ENCODE measurements at places on chromosomes 2 and 18.
A peak's percentile ranks its signal among the peaks of the same experiment; 100 is the strongest.

GRCh38 chr2:194564422-194564821 is 1092.6 kb upstream of the SLC39A10 start:
- no peak for DNase-seq

- no peak for DNase-seq
These were observed 8.8 kb downstream of the NR4A2 start for GRCh38 chr2:156323754-156324153.

DNA sequence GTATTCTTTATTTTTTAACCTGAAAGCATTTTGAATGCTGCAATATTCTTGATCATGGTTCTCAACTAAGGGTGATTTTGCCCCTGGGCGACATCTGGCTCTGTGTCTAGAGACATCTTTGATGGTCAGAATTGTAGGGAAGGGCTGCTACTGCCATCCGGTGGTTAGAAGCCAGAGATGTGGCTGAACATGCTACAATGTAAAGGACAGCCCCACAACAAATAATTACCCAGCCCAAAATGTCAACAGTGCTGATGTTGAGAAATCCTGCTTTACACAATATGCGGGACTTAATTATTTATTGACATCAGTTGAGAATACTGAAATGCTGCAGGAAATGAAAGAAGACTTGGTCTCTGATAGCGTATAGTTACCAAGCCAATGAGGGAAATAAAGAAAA is 37.5 kb upstream of the SERPINB2 start:
- DNase-seq, result peak; percentile 88

- DNase-seq, result no peak
These were observed 102.5 kb downstream of the EVA1A start for GRCh38 chr2:75458201-75458600.

- DNase-seq, result no peak
These were observed 702.2 kb downstream of the ERBB4 start for GRCh38 chr2:211836409-211836808.

DNA sequence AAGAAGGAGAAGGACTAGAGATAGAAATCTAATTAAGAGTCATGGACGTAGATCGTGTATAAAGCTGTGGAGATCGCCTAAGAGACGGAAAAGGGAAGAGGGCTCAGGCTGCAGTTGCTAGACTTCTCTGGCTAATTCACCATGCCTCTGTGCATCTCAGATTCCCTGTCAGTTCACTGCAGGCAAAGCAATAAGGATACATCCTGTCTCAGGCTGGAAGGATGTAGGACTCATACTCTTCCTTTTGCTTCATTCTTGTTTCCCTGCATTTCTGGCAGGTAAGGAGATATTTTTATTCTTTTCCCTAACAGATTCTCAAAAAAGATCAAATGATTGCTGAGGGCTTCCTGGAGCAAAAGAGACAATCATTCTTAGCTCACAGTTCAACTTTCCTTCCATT is 112.5 kb downstream of the AP1S3 start:
- DNase-seq, result no peak

GRCh38 chr18:55097456-55098170 is 138.4 kb upstream of the CCDC68 start:
- DNase-seq, result no peak

DNA sequence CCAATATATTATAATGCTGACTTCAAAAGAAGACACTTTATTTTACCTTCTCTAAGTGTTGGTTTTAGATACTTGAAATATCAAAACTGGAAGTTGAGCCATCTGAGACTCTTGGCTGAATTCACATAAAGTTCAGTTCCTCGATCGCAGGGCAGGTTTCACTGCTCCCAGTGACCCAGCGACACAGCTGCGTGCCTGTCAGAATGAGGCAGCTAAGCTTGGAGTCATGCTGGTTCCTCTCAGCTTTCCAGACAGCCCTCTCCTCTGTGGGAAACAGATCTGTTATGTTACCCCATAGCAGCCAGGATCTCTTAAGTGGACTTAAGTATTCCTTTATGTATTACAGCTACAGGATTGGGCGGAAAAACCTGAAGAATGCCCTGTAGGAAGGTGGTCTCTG is 142.8 kb upstream of the ALPP start:
- DNase-seq, result no peak

DNA sequence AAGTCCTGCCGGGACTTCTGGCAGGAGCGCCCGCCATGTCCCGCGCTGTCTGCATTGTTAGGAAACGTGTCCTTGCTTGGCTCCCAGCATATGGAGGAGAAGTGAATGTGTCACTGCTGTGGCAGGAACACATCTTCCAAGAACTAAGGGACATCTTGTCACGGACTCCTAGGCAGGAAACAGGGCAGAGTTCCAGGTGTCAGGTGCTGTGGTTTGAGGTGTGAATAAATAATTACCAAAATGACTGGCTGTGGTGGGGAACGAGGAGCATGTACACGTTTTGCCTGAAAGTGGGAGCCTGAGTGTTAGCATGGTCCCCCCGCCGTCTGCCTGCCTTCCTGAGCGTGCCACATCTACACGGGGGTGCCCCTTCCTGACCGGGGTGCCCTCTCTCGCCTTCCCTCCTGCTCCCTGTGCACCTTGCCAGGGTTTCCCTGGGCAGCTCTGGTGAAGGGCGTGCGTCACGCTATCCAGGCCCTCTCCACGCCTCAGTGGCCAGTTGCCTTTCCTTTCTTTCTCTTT is 237.5 kb downstream of the LDLRAD4 start:
- DNase-seq, result no peak

- DNase-seq, result no peak
These were observed 35.6 kb downstream of the COA5 start for GRCh38 chr2:98572676-98573075.

GRCh38 chr2:75788902-75789301 is 78.2 kb upstream of the GCFC2 start:
- DNase-seq, result no peak

- DNase-seq, result no peak
These were observed 18.0 kb downstream of the PAX3 start for GRCh38 chr2:222280795-222281194.

- DNase-seq, result no peak
These were observed 68.6 kb downstream of the BARD1 start for GRCh38 chr2:214740867-214741395.

- DNase-seq, result no peak
These were observed 18.9 kb downstream of the SLC20A1 start for GRCh38 chr2:112664689-112665088.

- DNase-seq, result no peak
These were observed 91.5 kb downstream of the TEX51 start for GRCh38 chr2:126990200-126990599.

GRCh38 chr2:64173156-64174135 is 29.2 kb upstream of the PELI1 start:
- DNase-seq, result no peak

GRCh38 chr2:67792681-67793091 is 270.1 kb downstream of the C1D start:
- no peak for DNase-seq

- no peak for DNase-seq
These were observed 6.2 kb upstream of the GPR75 start for GRCh38 chr2:53865962-53866361.

DNA sequence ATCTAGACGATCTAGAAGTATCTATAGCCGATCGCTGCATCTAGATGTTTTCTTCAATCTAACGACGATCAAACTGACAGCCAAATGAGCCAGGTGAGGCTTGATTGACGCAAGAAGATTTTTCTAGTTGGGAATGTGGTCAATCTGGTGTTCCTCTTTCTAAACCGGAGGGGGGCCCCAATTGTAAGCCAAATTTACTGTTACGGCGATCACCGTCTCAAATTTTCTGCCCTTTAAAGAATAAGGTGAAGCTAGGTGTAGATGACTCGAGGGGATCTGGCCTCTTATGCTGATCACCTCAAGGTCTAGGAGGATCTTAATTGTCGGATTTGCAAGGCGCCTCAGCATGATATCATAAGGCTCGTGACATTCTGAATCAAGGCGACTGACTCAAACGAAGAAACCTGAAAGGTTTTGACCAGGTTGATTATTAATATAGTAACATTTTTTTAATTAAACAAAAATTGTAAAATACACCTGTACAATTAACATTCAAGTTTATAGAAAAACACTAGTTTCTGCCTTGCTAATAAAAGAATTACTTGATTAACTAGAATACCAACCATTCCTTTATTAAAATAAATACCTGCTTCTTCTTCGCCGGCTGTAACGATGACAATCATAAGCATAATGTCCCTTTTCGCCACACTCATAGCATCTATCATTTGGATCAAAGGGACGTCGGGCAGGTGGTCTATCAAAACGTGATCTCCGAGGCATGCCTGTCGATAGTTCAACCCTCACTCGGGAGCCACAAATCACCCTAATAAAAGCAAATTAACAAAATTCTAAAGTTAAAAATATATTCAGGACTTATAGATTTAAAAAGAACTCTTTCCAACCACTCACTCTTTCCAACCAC is 2.0 kb downstream of the SRSF7 start:
- DNase-seq, result peak; percentile 23

DNA sequence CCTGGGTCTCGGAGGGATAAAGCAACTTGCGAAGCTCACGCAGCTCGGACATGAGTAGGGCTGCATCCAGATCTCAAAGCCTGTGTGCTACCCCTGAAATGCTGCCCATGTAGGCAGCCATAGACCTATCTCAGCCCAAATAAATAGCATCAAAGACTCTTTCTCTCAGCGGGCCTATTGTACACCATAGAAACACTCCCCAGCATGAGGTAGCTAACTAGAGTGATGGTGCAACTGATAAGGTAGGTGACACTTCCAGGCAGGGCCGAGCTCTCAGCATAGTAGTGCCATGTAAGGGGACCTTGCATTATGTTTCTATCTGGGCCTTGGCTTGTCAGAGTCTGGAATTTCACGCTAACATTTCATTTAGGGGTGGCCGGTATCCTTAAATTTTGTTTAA is 52.4 kb downstream of the RABL2A start:
- DNase-seq, result no peak

DNA sequence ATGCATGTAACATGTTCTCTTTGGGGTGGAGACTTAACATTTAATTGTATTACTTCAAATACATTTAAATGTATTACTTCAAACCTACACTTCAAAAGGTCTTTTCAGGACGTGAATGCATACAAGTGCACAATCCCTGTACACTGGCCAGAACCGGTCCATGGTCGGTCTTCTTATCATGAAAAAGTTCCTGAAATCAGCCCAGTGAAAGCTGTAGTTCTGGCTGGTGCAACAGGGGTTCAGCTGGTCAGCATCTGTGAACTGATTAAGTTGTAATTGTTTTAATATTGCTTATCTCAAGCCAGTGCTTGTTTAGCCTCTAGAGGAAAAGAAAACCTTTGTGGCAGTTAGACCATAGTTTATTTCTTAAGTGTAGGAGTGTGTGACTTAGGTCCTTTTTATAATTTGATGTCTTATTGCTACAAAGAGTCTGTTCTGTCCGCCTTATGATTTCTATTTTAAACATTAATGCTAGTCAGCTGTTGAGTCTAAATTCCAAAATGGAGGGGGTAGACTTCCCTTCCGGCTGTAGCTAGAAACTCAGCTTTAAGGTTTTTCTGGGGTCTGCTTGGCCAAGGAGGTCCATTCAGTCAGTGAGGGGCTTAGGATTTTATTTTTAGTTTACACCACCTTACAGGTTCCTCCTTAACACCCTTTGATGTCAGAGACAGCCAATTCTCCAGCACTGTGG is 768 bp upstream of the CYBRD1 start:
- no peak for DNase-seq

GRCh38 chr18:27110319-27110718 is 74.8 kb downstream of the CHST9 start:
- no peak for DNase-seq

GRCh38 chr2:222318712-222319585 is 20.2 kb upstream of the PAX3 start:
- DNase-seq, result peak; percentile 51

DNA sequence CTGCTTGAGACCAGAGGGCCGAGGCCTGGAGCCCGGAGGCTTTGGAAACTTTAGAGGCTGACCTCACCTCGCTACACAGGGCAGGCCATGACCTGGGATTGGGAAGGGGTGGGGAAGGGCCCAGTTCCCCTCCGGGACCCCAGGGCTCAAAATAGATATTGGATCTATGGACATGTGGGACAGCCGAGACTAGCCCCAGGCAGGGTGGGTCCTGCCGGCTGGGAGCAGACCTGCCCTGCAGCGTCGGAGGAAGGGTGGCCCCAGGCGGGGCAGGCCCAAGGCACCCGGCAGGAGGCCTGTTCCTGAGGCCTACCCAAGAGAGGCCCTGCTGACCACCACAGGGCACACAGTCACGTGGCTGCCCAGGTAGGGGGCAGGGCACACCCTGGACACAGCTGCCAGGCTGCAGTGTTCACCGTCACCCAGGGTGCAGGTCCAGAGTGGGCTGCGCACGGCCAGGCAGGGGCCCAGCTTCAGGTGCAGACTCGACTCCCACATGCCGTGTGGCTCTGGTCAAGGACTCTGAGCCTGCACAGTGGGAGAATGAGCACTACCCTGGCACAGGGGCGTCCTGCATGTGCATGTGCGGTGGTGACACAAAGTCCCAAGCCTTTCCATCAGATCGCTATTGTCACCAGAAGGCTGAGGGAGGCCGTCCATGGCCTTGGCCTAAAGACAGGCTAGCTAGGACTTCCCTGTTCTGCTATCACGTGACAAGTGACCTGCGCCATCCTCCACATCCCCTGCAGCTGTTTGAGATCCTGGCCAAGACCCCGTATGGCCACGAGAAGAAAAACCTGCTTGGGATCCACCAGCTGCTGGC is 13.2 kb downstream of the ANO7 start:
- no peak for DNase-seq

GRCh38 chr2:1795261-1796231 is 51.2 kb upstream of the PXDN start:
- DNase-seq, result no peak

GRCh38 chr2:28588292-28588670 is 92.4 kb downstream of the PLB1 start:
- DNase-seq, result peak; percentile 63

- no peak for DNase-seq
These were observed 927.7 kb downstream of the CCDC85A start for GRCh38 chr2:57111531-57111930.

DNA sequence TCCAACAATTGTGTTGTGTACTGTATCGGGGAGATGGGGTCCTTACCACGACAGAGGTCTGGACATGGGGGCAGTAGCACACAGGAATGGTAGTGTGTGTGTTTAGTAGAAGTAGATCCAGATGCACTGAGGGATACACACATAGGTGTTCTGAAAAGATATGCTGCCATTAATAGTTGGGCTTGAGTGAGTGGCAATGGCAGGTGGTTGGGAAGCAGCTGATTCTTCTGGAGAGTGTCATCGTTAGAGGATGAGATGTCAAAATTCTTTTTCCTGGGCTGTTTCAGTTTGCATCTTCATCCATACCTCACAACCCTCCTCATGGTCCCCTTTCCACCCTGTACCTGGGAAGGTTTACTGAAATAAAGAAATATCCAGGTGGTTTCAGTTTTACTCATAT is 66.6 kb downstream of the UGGT1 start:
- no peak for DNase-seq

- no peak for DNase-seq
These were observed 48.5 kb upstream of the DTNA start for GRCh38 chr18:34661464-34662087.

GRCh38 chr2:238295144-238296112 is 7.0 kb upstream of the PER2 start:
- no peak for DNase-seq

- no peak for DNase-seq
These were observed 1290.7 kb downstream of the SUCLG1 start for GRCh38 chr2:83168377-83168776.

All from HL-60 (cell line).